ENCODE measurements at places on chromosomes 3 and 15.

DNA sequence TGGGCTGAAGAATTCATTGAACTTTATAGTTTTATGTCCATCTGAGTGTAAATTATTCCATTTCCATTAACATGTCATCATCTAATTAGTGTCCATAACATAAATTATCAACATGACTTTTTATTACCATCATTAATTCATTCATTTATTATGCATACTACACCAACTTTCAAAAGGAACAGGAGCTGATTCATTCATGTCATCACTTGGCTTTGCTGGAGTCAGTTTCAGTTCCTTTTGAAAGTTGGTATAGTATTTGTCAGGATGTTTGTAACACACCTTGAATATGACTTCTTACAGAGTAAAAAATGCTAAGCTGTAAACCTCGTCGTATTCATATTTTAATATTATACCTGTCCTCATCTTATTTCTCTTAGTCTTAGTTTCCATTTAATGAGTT is 298.0 kb upstream of the RBMS3 start:
- no peak for DNase-seq

DNA sequence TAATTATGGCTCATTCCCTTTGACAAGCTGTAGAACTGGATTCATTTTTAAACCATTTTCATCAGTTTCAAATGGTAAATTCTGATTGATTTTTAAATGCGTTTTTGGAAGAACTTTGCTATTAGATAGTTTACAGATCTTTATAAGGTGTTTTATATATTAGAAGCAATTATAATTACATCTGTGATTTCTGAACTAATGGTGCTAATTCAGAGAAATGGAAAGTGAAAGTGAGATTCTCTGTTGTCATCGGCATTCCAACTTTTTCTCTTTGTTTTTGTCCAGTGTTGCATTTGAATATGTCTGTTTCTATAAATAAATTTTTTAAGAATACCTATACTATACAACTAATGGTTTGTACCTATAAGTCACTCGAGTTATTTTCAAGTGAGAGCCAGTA is 62.7 kb downstream of the PXYLP1 start:
- no peak for DNase-seq

DNA sequence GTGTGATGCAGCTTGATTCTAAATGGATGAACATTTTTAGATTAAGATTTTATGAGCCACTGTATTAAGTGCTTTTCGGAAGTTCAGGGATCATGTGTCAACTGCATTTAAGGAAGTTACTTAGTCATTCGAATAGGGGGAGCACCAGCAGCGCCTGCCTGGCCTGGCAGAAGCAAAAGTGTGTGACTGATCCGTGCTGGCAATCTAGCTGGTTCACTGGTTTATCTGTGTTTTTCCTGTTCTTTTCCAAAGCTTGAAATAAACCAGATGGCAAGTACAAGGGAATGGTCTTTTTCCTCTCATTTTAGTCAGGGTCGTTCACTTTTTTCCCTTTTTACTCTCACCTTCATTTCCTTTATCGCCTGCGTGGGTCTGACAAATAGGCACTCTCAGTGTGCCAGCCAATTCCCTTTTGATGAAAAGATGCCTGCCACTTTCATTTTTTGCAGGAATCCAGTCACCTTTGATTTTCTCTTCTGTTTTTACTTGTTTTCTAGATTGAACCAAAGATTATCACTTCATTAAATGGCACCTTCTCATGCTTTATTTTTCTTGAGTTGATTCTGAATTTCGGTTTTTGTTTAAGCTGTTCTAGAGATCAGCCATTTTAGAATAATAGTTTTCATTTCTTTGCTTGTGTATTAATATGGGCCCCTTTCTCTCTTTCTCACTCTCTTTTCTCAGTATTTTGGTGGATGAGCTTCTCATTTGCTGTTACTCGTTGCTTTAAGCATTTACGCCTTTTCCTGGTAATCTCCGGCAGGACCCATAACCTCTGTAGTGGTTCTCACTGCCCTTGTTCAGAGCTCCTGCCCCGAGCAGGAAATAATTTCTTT is 2.8 kb downstream of the ABHD2 start:
- DNase-seq, result peak; percentile 75

DNA sequence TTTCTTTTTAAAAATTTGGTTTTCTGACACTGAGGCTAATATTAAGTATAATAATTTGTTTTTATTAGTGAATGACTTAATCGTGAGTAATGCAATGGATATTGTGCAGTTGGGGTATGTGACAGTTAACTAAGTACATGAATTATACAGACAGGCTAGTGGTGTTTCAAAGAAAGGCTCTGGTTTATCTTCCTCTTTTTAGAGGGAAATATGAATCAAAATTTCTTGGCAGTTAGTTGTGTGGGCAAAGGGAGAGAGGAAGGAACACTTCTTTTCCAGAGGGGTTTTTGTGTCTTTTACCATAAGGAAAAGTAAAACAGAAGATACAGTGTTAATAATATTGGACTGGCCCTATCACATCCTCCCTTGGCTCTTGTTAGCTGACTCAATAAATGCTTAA is 2.7 kb downstream of the ZNF654 start:
- DNase-seq, result no peak

- DNase-seq, result no peak
These were observed 85.0 kb upstream of the STAC start for GRCh38 chr3:36295296-36295695.

All from activated CD4-positive, alpha-beta T cell treated with anti-CD3 and anti-CD28 coated beads for 36 hours (primary cell).